ENCODE measurements at places on chromosomes 1 and 21.

DNA sequence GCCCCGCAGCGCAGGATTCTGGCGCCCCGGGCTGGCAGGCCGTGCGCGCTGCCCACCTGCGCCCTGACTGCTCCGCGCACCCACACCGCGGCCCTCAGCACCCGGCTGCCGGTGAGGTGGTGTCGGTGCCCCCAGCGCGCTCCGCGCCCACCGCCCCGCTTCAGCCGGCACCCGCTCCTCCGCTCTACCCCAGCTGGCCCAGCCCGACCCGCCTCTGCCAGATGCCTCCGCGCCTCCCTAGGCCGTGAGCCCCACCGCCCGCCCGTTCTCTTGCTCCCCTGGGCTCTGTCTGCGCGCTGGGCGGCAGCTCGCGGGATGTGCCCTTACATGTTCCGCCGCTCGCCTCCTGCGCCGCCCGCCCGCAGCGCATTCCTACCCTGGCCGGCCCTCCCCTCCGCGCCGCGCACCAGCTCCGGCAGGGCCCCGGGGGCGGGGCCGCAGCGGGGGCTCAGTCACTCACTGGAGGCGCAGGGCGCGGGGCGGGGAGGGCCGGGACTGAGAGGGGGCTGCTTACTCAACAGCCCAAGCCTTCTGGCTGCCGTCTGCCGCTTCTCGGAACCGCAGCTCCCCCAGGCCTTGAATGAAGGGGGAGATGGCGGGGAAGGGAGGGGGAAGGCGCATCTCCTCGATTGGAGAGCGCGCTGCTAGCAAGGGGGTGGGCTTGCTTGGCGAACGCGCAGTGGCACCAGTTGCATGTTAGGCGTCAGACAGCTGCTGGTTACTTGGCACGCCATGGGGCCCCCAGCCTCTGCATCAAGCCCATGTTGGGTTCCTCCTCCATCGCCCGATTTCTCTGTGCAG, at the start of gene PHLDA3:
TSS of gene PHLDA3 (minus strand) at position 345 of the 801 bp plus-strand sequence. CDS start 402 bp downstream, outside the sequence.
- DNase-seq, result no peak

GRCh38 chr1:3677484-3677883, 25.2 kb downstream of the TP73 start:
- DNase-seq, result no peak

DNA sequence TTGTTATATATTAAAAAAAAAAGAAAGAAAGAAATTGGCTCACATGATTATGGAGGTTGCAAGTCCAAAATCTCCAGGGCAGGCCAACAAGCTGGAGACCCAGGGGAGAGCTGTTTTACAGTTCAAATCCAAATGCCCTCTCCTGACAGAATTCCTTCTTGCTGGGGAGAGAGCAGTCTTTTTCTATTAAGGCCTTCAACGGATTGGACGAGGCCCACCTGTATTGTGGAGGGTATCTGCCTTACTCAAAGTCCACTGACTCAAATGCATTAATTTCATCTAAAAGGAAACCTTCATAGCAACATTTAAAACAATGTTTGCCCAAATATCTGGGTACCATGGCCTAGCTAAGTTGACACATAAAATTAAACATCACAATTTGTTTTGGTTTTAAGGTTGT, 56.9 kb upstream of the TRIM67 start:
- DNase-seq, result no peak

DNA sequence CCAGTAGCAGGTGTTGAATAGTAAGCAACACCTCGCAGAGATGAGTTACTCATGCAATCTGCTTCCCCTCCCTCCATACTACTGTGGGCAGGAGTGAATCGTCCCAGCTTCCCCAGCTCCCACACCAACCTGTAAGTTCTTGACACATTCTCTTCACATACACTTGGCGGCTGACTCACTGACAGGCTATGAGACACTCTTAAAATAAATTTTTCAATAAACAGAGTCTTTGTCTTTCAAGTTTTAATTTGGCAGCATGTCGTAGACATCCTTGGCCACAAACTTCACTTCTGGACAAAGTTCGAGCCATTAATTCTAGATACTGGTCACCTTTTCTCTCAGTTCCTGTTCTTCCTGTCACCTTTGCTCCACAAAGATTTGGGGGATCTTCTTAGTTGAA, 290.7 kb downstream of the TM2D1 start:
- DNase-seq, result no peak

GRCh38 chr1:18344755-18345154, 136.0 kb upstream of the KLHDC7A start:
- no peak for DNase-seq

- DNase-seq, result no peak
Measured at GRCh38 chr21:17139696-17140095, 373.1 kb upstream of the CXADR start.

DNA sequence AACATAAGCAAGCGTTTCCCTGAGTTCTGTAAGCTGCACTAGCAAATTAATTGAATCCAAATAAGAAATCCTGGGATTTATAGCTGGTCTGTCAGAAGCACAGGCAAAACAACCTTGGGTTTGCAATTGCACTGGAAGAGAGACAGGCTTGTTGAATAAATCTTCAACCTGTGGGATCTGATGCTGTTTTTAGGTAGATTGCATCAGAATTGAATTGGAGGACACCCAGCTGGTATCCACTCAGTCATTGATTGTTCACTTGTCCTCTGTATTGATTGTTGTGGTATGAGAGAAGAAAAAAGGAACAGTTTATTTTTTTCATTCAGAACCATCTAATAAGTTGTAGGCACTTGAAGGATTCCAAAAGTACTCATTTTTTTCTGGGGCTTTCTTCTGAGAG, 497.4 kb downstream of the SIPA1L2 start:
- no peak for DNase-seq

DNA sequence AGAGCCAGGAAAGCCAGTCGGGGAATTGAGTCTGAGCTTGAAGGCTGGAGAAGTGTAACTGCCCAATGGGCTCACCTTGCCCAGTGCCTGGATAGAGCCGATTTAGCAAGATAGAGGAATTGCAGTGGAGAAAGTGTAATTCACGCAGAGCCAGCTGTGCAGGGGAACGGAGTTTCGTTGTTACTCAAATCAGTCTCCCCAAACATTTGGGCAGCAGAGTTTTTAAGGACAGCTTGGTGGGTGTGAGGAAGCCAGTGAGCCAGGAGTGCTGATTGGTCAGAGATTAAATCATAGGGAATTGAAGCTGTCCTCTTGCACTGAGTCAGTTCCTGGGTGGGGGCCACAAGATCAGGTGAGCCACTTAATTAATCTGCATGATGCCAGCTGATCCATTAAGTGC, 28.4 kb upstream of the NLRP3 start:
- no peak for DNase-seq

GRCh38 chr1:16338961-16339360, 13.3 kb downstream of the FBXO42 start:
- no peak for DNase-seq

- no peak for DNase-seq
Measured at GRCh38 chr1:99010679-99011078, 6.0 kb upstream of the PLPPR5 start.

GRCh38 chr21:37575580-37575979, 209.0 kb downstream of the DYRK1A start:
- DNase-seq, result no peak

DNA sequence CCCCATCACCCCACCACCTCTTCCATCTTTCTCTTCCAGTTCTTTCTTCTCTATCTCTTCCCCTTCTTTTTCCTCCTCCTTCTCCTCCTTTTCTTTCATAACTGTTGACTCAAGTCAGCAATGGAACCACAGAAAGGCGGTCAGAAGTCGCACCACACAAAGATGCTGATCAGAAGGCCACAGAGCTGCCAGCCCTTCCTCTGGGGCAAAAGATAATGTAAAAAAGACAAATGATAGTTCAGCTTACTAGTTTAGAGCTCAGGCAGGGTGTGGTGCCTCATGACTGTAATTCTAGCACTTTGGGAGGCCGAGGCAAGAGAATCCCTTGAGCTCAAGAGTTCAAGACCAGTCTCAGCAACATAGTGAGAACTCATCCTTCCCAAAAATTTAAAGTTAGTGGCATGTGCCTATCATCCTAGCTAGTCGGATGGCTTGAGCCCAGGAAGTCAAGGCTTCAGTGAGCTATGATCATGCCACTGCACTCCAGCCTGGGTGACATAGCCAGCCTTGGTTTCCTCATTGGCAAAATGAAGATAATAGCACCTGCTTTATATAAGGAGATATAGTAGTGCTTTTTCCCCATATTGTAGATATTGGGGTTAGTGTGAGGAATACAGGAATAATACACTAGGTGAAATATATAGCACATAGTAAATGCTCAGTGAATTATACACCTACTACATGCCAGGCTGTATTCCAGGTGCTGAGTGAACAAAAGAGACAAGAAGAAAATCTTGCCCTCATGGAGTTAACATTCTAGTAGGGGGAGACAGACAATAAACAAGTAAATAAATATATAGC, 12.5 kb upstream of the IGSF3 start:
- DNase-seq, result no peak

DNA sequence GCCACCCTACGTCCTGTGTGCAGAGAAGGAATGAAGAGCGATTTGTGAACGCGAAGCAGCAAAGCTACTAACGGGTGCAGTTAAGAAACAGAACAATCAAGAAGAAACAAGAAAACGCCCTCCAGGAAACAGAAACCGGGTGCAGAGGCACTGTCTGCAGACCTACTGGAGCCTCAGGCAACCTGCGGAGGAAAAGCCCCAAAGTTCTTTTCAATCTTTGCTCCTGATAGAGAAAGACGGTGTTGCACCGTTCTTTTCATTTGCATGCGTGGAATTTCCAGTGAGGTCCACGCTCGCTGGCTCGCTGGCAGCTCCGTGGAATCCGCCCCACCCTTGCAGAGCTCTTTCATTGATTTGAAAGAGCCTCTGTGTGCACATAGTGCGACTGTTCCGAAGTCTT, 37.0 kb upstream of the PDE9A start:
- peak; percentile 14 for DNase-seq

DNA sequence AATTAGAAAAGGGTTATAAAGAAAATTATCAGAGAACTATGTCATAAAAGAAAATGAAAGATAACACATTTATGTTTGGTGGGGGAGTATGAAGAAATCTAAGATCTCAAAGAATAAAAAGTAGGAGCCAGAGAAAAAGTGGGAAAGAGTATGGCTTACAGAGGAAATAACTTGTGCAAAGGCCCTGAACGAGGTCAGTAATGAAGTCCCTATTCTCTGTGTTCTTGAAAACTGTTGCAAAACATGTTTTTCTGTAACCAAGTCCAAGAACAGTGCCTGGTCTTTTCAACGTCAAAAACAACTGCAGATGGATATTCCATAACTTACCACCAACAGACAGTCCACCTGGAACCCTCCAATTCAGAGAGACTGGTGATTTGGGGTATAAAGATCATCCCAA, 188.1 kb downstream of the NEGR1 start:
- DNase-seq, result no peak

DNA sequence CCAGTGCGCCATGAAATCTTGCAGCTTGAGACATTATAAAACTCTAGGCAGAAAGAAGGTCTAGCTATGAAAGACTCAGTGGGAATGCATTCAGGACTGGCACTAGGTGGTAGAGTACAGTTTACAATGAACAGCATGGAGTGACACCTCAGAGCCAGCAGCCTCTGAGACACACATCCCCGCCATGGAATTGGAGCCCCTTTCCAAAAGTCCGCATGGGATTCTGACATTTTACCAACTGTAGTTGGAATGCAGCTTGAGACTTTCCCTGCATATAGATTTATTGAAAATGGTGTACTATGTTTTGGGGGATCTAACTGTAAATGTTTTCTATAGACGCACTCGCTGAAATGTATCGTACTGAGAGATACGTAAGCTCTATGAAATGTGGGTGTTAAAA, 116.3 kb downstream of the ZSCAN20 start:
- DNase-seq, result no peak

DNA sequence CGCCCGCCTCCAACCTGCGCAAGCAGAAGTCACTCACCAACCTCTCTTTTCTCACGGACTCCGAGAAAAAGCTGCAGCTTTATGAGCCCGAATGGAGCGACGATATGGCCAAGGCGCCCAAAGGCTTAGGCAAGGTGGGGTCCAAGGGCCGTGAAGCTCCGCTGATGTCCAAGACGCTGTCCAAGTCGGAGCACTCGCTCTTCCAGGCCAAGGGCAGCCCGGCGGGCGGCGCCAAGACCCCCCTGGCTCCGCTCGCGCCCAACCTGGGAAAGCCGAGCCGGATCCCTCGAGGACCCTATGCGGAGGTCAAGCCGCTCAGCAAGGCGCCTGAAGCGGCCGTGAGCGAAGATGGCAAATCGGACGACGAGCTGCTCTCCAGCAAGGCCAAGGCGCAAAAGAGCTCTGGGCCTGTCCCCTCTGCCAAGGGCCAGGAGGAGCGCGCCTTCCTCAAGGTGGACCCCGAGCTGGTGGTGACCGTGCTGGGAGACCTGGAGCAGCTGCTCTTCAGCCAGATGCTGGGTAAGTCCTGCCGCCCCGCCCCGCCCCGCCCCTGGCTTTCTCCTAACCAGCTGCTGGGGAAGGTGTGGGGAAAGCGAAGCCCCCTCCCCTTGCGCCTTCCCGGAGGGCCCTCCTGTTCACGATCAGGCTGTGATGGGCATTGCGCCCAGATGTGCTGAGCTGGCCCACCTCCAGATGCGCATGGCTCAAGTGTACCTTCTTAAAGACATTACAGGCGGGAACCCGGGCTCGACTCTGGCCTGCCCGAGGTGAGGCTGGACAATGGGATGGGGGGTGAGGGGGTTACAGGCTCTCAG, 110.2 kb downstream of the NAV1 start:
- DNase-seq, result no peak

All from T-cell (primary cell).